ENCODE measurements at places on chromosomes 6 and 20.

DNA sequence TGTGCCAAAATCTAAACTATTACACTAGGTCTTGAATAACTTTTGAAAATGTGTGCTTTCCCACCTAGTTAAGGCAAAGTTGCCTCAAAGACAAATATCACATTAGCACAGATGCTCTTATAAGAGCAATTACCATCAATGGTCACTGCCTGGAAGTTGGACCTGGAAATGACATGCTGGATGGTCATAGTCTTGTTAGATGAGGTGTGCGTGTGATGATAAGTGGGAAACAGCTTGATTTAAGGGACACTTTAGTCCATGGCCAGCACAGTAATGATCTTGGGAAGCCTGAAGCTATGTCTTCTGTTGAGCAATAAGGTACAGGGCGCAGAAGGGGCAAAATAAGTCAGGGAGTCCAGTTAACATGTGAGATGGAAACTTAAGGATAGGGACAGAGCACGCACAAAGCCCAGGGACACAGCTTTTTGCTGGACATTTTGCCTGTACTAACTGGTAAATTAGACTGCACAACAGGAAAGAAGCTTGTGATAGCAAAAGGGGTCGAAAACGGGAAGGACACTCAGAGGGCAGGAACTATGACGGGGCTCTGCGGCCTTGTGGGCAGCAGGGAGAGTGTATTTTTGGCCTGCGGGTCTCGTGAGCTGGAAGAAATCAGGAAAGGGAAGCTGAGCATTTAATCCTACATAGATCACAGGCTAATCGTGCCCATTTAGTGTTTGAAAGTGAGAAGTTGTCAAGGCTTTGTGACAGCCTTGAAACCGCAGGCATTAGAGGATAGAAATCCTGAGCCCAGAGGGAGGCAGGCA lies 66.7 kb upstream of the BMP2 start:
- no peak for DNase-seq

- no peak for DNase-seq
These were observed 32.0 kb downstream of the ERMARD start for GRCh38 chr6:169783401-169783800.

GRCh38 chr6:136510299-136510698 lies 39.9 kb downstream of the MAP7 start:
- DNase-seq: no peak

- DNase-seq: no peak
These were observed 11.3 kb downstream of the NT5E start for GRCh38 chr6:85460921-85461797.

GRCh38 chr6:31426395-31427354 lies 23.3 kb downstream of the MICA start:
- DNase-seq: no peak

DNA sequence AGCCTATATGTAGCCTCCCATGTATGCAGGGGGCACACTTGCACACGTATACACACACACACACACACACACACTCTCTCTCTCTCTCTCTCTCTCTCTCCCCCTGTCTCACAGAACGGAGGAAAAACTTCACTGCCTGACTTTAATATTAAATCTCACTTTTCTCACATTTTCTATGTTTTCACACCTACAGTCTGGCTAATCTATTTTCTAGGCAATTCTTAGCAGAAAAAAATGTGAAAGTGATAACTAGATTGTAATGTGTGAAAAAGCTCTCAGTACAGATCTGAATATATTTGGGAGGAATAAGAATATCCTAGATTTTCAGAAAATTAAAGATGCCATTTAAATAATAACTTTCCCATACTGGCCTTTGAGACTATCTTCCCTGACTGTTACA lies 120.9 kb downstream of the MCHR2 start:
- DNase-seq: no peak

- DNase-seq: no peak
These were observed 219.8 kb upstream of the ARID1B start for GRCh38 chr6:156557251-156557910.

DNA sequence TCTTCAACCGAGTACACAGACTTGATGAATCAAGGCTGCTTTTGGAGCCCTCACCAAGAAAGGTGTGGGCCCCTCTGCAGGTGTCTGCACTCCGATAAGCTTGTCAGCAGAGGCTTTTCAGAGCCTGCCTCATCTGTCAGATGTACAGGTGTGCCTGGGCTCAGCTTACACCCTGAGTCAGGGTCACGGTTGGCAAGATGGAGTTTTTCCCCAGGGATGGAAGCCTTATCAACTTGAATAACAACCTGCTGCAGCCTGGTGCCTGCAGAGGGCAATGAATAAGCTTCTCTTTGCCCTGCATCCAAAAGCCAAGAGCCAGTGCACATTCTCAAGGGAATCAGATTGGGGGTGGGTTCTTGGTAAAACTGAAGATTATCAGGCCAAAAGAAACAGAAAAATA lies 427.1 kb downstream of the CD83 start:
- no peak for DNase-seq

GRCh38 chr20:20624914-20625313 lies 87.5 kb downstream of the RALGAPA2 start:
- no peak for DNase-seq

DNA sequence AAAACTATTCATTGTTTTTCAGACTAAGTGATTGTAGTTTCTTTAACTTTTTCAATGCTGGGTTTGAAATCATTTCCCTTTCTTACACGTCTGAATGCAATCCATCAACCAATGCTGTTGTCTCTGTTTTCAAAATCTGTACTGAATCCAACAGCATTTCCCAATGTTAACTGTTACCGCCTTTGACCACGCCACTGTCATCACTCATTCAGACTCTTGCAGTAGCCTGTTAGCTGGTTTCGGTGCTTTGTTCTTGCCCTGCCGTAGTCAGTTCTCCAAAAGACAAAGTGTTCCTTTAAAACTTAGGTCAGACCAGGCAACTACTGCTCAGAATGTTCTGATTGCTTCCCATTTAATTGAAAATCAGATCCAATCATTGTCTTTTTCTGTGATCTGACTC lies 131.3 kb downstream of the PLCB4 start:
- DNase-seq: no peak

DNA sequence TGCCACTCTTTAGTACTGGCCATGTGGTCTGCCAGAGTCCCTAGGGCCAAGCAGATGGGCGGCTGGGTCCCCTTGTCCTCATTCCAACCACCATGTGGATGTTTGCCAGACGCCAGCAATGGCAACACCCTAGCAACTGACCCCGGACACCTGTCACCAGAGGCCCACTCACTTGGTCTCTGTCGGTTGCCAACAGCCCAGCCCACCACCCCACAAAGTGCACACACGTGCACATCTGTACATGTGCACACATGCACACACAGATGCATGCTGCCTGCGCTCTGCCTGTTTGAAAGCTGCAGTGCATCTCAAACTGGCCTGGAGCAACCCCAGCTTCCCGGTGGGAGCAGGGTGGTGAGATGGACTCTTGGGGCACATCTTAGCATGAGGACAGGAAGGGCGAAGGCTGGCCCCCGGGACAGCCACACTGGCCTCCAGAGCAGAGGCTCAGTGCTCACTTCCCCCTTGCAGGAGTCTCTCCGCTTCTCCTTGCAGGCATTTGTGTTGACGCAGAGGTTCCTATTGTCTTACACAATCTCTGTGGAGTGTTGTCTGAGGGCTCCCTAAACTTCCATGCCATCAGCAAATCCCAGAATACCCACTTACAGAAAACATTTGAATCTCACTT lies 54.0 kb downstream of the PSMG4 start:
- DNase-seq: no peak

- no peak for DNase-seq
These were observed 534.4 kb upstream of the CHD6 start for GRCh38 chr20:42152575-42152974.

DNA sequence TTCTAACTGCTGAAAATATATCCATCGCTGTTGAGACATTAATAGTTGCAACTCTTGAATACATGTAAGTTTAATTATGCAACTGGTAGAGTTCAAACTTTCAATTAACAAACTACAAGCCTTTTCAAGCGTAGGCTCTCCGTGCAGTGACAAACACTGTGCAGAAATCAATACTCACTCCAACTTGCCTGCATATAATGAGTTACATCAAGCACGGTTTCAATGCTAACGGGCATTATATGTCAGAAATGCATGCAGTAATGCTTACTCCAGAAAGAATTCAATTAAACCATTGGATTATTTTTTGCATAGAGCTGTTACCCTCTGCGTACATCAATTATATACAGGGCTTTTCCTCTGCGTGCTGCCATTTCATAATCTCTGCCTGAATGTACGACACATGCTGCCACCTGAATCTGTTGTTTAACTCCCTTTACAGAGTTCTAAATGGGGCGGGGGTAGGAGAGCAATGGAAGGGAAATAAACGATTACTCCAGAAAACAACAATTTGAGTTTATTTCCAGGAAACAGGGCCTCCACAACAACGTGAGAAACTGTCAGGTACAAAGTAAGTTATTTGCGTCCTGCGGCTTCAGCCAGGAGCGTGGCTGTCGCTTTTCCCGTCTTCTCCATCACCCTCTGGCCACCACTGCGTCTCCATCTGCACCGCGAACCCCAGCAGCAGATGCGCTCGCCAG lies 1.8 kb downstream of the PTPRK start:
- peak; percentile 12 for DNase-seq

DNA sequence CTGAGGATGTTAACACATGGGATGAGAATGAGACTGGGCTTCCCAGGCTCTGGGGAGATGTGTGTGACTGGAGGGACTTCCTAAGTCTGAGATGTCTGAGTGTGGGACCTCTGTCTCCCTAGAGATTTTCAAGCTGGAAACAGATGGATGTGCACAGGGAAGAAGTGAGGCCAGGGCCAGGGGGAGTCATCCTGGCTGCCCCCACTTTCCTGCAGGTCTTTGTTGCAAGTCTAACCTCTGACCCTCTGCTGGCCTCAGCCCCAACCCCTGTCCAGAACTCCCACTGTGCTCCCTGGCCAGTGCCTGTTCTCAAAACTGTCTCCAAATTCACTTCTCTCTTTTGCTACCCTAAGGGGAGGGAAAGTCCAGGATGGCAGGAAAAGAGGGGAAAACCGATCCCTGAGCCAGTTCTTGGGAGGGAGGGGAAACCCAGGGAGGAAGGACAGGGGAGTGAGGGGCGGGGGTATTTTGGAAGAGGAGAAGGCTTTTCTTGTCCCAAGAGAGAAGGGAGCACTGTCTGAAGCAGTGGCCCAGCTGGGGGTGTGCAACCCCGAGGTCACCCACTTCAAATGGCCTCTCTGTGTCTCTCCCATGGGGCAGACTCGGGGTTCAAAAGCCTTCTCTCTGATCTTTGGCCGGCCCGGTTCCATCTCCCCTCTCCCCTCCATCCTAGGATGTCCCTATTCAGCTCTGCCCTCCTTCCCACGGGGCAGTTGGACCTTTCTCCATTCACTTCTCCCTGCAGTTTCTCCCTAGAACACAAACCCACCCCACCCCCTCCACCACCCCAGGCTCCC lies 3.1 kb downstream of the PPP1R18 start:
- no peak for DNase-seq

GRCh38 chr6:107534571-107535141 lies 44.7 kb downstream of the SOBP start:
- DNase-seq: no peak

DNA sequence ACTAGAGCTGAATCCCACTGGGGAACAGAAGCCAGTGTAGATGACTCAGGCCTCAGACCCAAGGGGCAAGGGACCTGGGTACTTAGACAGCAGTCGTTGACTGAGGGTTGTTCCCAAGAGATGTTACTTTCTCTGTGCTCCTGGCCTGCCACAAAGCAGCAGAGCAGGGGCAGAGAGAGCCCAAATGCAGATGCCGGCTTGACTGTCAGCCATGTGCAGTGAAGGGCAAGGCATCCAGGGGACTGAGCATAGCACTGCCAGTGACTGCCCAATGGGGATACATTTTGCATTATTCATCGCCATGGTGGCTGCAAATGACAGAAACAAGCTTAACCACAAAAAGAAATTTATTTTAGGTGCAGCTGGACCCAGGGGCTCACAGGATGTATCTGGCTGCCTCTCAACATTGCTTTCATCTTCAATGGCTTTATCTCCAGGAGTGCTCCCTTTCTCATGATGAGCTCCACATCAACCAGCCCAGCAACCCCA lies 7.6 kb upstream of the TP53RK start:
- DNase-seq: no peak

DNA sequence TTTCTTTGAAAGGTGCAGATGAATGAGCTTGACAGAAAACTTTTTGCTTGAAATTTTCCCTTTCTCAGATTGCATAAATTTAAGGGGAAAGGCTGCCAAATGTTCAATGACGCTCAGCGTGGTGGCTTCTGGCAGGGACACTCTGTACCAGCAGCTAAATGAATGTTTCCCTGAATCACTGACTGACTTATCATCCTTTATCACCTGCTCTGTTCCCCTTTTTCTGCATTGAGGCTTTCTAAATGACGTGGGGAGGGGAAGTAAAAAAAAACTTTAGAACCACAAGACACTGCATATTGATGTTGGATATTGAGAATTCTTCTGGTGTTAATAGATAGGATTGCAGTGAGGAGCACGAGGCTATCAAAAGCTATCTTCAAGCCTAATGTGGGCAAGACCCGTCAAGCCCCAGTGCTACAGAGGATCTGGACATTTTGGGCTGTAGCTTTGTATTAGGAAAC lies 46.9 kb upstream of the ENPP5 start:
- no peak for DNase-seq

DNA sequence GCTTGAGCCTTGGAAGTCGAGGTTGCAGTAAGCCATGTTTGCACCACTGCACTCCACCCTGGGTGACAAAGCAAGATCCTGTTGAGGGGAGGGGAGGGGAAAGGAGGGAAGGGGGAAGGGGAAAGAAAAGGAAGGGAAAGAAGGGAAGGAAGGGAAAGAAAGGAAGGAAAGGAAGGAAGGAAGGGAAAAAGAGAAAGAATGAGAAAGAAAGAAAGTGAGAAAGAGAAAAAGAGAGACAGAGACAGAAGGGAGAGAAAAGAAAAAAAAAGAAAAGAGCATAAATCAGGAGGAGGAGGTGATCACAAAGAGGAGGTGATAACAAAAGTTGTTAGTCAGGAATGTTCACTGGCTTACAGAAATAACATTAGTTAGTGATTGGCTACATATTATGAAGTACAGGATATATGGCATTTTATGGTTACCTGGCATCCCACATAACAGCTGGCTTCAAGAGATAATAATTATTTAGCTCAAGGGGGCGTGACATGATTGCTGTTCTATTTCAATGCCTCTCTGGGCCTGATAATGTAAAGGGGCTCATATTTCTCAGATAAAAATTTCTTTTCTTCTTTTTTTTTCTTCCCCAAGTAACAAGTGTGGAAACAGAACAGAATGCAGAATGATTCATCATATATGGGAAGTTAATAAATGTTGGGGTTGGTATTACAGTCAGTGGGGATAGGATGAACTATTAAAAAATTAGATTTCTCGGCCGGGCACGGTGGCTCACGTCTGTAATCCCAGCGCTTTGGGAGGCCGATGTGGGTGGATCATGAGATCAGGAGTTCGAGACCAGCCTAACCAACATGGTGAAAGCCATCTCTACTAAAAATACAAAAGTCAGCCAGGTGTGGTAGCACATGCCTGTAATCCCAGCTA lies 27.1 kb downstream of the SAMHD1 start:
- no peak for DNase-seq

DNA sequence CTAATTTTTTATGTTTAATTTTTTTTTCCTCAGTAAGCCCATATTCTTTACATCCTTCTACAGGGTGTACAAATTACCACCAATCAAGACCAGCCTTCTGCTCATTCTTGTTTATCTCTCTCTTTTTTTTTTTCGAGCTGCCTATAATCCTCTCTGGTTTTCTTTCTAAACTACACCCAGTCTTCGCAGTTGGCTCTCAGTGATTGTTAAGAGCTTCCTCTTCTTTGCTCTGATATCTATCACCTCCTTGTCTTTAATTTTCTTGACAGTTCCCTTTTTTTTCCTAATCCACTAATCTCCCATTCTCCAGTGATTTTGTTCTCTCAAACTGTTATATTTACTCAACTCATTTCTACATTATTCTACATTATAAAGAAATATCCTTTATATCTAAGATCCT lies 38.5 kb upstream of the PTPRK start:
- no peak for DNase-seq

- no peak for DNase-seq
These were observed 12.1 kb downstream of the BCL2L1 start for GRCh38 chr20:31710423-31711108.

Data from naive thymus-derived CD4-positive, alpha-beta T cell (primary cell).